ENCODE measurements at places on chromosomes 4 and X.

- no peak for DNase-seq
These were observed 29.9 kb upstream of the GPC4 start for GRCh38 chrX:133444952-133445831.

DNA sequence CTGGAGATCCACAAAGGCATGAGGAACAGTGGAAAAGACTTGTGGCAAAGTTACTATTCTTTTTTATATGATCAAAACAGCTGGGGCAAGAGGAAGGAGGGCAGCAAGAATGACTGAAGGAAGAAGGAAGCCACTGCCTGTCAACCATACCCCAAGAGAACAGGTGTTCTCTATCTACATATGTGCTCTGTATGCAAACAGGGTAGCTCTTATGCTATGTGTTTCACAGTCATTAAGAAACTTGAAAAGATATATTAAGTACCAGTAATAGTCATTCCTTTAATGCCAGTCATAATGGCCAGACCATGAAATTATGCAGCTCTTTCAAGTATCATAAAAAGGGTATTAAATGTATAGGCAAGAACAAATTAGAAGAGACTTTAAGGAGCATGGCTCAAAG, 363.9 kb downstream of the KLHL13 start:
- no peak for DNase-seq

DNA sequence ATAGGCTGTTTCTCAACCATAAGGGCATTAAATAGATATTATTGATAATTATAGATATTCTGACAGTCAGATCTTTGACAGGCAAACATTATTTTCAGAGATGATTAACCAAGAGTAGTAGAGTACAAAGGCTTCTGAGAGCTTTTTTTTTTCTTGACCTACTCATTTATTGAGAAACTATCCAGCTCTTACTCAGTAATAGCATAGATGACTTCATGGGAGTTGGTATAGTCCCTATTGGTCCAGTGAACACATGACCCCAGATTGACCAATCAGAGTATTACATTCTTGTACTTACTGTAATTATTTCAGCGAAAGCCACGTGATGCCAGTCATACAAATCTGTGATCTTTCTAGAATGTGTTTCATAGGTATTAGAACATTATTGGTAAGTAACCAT, 508.7 kb downstream of the FSTL5 start:
- no peak for DNase-seq

DNA sequence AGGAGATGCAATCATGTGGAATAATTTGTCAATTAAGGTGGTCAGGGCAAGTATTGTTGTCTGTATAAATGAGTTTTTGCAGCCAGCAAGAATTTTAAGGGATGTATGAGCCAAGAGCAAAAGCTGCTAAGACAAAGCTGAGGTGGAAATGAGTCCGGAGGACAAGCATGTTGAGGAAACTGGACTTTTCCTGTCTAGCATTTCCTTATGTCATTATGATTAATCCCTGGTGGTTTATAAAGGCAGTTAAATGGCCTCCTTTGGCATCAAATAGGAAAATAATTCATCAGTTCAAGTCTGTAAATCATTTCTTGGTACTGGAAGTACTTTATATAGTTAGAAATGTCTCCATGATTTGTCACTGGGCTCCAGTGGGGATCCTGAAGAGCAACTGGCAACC, 61.6 kb upstream of the TEX13A start:
- DNase-seq: no peak

GRCh38 chr4:180641495-180641894, 1601.7 kb upstream of the TENM3 start:
- DNase-seq: no peak

DNA sequence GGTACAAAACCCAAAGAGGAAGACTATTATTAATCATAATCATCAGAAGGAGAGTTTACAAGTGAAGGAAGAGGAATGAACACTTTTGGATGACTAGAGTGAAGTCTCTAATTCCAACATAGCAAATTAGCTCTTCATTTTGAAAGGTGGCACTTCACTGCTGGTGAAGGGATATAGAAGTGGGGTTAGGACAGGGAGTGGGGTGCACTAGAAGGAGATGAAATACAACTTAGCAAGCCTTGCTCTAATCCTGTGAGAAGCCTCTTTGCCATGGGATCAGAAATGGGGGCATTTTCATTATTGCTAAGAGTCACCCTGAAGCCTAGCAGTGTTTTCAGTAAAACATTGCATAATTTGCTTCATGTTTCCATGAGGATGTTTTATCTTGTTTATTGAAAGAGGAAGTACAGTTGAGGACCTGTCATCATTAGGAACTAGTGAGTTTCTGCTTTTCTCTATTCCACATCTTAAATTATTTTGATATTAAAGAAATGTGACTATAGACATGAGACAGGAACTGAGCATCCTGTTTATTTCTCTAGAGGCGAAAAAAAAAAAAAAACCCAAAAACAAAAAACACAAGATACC, 9.3 kb upstream of the GRPR start:
- DNase-seq: no peak

GRCh38 chr4:152304220-152304619, 231.7 kb downstream of the FBXW7 start:
- DNase-seq: no peak

DNA sequence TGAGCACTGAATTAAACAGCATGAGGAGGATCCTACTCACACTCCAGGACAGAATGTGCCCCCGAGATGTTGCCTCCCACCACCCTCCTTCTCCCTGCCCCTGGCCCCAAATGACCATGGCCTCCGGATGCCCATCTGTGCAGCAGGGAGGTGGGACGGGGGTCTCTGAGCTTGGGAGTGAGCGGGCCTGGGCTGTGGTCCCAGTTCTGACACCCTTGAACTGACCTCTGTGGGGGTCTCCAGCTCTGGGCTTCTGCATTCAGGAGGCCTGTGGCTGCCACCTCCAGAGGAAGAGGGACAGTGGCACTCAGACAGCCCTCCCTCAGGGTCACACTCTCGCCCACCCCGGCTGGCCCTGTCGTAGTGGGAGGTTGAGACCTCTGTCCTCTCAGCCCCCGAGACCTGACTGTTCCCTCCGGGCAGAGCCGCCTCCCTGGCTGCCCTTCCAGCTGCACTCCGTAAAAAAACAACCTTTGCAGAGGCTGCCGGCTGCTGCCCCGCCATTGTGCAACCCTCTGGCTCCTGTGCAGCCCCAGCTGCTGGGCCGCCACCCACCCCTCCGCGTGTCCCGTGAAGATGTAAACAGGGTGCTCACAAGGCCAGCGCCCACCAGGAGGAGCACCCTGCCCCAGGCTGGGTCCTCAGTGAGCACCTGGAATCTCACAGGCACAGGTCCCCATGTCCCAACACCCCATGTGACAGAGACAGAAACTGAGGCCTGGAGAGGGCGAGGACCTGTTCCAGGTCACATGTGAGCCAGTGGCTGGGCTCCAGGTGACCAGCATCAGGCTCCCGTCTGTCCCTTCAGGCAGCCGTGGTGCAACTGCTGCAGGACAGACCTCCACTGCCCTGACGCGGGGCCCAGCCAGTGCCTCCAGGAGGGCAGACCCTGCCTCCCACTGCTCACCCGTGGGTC, 39.6 kb downstream of the HTRA3 start:
- DNase-seq: no peak

DNA sequence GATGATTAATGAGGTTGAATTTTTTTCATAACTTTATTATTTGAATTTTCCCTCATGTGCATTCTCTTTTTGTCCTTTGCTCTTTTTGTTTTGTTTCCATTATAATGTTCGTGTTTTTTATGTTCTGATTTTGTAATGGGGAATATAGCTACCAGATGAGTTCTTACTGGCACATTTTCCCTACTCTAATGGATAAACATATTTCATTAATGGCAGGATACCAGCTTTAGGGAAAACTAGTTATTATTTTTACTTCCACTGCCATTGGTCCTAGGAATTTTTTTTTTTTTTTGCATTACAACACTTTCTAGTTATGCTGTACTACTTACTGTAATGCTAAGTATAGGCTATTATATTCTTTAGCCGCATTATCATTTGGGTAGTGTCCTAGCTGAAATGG, 286.3 kb downstream of the SPRY1 start:
- DNase-seq: no peak
